ENCODE measurements at places on chromosomes 2 and 18.
A peak's percentile ranks its signal among the peaks of the same experiment; 100 is the strongest.

DNA sequence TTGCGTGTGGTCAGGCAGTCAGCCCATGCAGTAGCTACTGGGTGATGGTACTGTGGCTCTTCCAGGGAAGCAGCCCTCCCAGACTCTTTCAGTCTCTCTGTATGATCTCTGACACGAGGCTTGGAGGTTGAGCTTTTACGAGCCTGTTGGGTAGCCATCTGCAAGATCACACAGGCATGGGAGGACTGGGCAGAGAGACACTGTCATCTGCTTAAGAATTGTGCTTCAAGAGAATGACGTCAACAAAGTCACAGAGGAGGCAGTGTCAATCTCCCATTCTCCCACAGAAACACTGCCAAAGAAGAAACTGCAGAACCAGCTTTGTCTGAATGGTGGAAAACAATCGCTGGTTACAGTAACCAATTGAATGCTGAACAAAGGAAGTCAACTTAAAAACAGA, 78.4 kb upstream of the MC2R start:
- DNase-seq = no peak

GRCh38 chr2:205640716-205641115, 41.6 kb upstream of the NRP2 start:
- DNase-seq = no peak

GRCh38 chr2:11634584-11634983, 35.4 kb downstream of the NTSR2 start:
- no peak for DNase-seq

DNA sequence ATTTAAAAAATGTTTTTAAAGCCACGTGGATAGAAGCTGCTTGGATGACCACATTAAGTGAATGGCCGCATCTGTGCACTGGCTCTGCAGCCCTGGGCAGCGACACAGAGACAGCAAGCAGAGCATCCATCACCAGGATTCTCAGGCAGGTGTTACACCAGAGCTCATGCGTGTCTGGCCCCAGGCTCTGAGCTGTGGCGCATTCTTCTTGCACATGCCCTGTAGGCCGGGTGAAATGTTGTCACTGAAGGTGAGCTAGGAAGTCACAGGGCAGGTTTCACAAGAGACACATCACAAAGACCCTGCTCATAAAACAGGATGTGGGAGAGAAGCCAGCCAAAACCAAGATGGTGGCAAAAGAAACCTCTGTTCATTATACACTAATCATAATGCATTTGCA, 8.4 kb upstream of the PXDN start:
- no peak for DNase-seq

DNA sequence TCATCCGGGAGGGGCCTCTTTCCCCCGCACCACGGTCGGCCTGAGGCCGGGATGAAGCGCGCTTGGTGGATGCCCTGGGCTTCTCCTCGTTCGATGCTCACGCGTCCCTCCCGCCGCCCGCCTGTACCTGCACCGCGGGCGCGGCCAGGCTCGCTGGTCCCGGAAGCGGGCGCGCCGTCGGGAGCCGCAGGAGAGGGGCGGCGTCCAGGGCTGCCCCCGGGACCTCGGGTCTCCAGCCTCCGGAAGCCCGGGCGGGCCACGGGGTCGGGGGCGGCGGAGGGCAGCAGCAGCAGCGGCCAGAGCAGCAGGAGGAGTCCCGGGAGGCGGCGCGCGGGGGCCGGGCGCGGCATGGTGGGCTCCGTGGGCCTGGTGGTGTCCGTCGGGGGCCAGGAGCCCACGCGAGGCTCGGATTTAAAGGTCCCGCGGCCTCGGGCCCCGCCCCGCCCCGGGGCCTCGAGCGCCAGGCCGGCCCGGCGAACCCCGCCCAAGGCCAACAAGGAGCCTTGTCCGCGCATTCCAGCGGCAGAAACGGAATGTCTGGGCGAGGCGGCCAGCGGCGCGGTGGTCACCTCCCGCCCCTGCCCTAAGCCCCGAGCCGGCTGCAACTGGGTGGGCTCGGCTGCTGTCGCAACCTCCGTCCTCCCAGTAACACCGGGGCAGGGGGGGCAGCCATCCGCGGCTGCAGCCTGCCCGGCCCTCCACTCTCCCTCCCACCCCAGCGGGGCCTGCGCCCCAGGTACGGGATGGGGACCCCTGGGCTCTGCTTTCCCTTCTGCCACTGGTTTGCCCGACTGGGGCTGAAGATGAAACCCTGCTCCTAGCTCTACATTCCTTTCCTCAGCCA, at the start of gene MATN3:
Gene MATN3 (minus strand): TSS at position 387 of the 844 bp plus-strand sequence. CDS start 37 bp downstream, at position 350.
- peak; percentile 56 for DNase-seq

GRCh38 chr18:23828426-23828825, 139.2 kb downstream of the LAMA3 start:
- DNase-seq = no peak

GRCh38 chr2:133200684-133201421, 367.4 kb downstream of the NCKAP5 start:
- no peak for DNase-seq

DNA sequence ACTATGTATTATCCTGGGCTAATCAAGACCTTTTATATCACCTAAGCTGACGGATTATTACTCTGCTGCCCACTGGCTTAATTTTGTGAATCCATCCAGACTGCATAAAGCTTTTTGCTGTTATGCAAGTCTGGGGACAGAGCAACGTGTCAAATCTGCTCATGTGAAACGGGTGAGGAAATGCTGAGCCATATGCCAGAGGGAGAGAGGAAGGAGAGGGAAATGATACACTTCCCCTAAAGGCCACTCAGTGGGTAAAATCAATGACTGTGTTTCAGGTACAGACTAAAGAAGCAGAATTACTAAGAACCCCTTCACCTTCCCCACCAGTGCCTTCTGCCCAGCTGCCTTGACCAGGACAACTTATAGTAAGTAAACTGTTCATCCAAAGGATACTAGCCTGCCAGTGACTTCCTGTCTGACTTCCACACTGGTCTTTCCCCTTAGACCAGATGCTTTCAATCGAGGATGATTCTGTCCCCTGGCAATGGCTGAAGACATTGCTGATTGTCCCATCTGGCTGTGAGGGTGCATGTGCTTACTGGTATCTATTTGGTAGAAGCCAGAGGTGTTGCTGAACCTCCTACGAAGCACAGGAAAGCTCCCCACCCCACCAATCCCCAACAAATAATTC, 43.0 kb downstream of the STAT1 start:
- no peak for DNase-seq

GRCh38 chr2:127572841-127573240, 37.4 kb downstream of the MYO7B start:
- DNase-seq = no peak

- DNase-seq = no peak
These were observed 436.7 kb downstream of the ZEB2 start for GRCh38 chr2:144083211-144083610.

GRCh38 chr2:88011011-88011410, 5.3 kb downstream of the RNU2-63P start:
- DNase-seq = no peak

GRCh38 chr18:78242254-78242643, 737.4 kb upstream of the SALL3 start:
- DNase-seq = peak; percentile 18

DNA sequence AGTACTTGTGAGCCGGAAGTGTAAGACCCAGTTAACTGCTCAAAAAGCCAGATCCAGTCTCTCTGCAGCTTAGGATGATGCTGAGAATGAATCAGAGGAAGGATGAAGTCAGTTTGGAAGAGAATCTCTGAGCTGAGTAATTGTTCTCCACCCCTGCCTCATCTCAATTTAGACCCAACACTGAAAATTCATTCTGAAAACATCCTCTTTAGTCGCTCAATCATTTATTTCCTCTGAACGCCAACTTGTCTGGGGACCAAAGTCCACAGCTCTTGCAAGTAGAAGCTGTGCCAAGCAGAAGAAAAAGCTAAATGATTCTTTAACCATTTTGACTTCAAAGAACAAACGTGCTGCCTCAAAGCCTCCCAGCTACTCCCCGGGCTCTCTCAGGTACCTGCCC, 177.1 kb upstream of the KLHL29 start:
- DNase-seq = no peak

DNA sequence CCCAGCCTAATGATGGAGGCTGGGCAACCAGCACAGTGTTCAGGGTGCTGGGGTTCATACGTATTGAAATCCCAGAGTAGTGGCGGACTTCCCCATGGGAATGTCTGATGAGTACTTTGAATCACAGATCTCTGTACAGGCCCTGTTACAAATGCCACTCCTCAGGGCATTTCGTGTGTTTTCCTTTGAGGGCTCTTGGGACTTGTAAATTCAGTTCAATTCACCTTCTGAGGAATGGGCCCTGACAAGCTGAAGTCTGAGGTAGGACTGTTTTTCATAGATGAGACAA, 288 bp upstream of the RDH14 start:
- DNase-seq = no peak

GRCh38 chr2:213087040-213087439, 64.4 kb downstream of the IKZF2 start:
- DNase-seq = no peak

DNA sequence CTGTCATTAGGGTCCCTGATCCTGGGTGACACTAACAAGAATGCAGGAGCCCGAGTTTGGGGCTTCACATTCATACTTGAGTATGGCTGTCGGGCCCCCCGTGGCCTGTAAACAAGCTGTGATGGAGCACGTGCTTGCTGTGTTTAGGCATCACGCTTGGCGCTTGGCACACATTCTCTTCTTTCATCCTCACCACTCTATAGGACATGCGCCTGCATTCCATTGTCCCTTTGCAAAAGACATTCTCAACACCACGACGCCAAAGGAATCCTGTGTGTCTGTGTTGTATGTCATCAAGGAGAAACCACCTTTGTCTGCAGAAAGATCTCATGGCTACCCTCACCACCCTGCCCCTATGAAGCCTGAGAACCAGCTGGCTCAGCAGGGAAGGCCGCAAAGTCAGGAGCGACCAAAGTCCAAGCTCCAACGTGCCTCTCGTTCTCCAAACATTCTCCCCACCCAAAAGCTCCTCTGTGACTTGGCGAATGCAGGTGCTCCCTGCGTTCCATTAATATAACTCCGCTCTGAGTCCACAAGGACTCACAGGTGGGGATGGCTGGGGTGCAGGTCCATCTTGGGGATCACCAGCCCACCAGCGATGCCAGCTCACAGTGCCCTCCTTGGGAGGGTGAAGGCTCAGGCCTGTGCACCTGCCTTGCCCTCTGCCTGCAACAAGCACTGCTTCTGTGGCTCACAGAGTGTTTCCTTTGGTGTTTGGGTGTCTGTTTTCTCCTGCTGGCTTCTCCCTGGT, 6.2 kb upstream of the PER2 start:
- DNase-seq = no peak

- DNase-seq = peak; percentile 86
These were observed 2.7 kb downstream of the IGFBP2 start for GRCh38 chr2:216635701-216636550.

GRCh38 chr2:105399207-105399861, 483 bp upstream of the FHL2 start:
- no peak for DNase-seq

- DNase-seq = no peak
These were observed 3.5 kb downstream of the PTPN2 start for GRCh38 chr18:12880541-12880910.

GRCh38 chr18:6661692-6662415, 67.7 kb upstream of the ARHGAP28 start:
- no peak for DNase-seq

- DNase-seq = no peak
These were observed 24.8 kb upstream of the HNRNPA3 start for GRCh38 chr2:177187631-177188312.

DNA sequence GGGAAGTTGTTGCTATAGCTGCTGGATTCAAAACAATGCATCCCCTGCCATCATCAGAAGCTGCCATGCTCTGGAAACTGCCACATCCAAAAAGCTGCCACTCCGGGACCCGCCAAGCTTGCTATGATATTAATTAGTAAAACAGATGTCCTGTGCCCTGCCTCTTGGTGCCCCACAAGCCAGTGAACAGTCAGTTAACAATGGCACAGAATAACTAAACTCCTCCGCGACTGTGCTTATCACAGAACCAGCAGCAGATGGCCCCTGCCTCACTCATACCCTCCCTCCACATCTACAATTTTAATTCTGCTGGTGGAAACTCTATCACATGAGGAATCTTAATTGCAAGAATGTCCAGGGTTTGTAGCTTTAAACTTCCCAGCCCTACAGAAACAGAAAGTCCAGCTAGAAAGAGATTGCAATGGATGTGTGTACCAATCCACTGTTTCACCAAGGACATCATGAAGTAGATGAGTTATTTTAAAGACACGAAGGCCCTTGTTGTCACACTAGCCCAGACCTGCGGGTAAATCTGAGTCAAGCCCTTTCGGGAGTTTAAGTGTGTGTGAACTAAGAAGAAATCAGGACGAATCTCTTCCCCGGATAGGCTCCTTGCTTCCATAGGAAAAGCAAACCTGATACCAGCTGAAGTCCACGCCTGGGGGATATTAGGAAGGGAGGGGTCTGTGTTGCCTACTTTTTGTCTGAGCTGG, 7.4 kb upstream of the ACYP2 start:
- DNase-seq = peak; percentile 44

DNA sequence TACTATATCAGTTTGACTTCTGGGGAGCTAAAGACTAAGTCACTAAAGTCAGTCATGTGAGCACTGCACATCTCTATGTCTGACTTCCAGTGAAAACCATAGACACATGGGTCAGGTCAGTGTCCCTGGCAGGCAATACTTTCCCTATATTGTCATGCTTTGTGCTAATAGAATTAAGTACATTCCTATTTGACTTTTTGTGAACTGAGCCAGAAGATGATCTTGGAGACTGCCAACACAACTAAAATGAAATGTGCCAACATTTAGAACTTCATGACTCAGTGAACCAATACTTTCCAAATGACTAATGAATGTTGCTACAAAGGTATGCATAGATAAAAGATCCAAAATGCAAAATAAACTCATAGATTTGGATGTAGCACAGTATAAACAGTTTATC, 820.8 kb upstream of the FAM98A start:
- DNase-seq = no peak

- peak; percentile 39 for DNase-seq
These were observed 12.0 kb upstream of the NTSR2 start for GRCh38 chr2:11681722-11682589.

DNA sequence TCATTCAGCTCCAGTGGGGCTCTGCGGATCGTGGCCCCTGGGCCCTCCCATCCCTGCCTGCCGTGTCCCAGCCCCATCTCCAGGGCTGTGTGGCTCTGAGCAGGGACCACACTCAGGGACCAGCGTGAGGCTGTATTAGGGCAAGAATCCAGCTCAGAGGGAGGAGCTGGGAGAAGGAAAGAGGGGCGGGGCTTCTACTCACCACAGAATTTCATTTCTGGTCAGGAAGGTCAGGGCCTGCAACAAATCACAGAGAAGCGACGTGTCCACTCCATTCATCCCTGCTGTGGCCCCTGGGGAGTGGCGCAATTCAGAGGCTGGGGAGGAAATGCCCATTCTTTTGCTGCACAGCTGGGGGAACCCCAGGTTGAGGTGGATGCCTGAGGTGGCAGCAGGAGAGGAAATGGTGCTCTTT, 828 bp downstream of the CIB4 start:
- DNase-seq = peak; percentile 33
